Neural progenitor cell (in vitro differentiated cells): ENCODE measurements at places on chromosomes 3 and 15.

DNA sequence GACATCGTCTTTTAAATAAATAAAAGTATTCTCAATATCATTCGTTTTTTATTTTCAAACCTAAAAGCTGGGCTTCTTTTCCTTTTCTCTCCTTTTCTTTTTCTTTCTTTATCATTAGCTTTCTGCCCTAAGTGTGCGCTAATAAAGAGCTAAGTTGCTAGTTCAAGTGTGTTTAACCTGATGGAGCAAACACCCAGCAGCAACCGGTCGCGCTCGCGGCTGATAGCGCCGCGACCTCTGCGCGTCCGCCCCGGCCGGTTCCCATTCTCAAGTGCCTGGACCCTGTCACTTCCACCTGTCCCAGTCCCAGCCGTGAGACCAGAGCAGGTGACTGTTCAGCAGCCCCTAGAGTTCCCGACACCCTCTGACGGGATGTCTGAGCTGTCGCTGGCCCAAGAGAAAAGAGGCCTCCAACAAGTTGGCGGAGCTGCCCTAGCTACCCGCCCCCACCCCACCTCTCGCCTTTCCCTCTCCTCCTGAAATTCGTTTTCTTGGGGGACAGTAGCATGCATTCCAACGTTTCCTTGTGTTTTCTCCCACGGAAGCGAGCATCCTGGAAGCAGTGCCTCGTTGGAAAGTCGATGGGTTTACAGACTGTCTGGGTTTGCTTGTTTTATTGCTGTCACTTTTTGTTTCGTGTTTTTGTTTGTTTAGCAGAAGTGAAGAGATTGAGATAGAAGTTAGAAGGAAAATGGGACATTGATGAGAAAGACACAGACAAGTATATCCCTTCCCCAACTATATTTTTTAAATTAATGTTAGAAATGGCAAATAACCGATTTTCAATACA lies 3.1 kb upstream of the MECOM start:
- DNase-seq = peak; percentile 56

DNA sequence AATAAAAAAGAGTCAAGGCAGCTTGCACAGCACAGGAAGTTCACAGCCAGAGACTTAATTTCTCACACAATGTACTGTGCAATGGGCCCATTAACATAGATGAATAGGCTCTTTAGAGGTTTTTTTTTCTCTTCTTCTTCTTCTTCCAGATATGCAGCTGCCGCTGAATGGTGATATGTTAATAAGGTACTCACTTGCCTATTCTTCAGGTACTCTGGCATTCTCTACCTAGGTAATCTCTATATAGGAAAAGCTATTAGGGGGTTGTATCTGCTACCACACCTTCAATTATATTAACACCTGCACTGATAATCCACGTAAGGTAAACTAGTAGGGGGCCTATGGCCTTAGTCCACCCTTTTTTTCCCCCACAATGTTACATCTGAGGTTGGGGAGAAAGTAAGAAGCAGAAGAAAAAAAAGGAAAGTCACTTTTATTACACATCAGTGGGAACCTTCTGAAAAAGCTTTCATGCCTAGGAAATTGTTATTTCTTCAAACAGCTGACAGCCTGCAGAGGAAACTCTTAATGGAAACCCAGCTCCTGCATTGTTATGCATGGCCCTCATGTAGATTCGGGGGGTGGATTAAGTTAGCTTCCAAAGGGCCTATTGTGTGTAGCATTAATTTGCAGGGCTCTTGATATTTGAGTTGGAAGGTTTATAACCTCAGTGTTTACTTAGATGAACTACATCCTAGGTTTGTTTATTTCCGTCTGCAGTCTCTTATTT lies 525.5 kb downstream of the ZIC1 start:
- peak; percentile 80 for DNase-seq

GRCh38 chr15:69860321-69860720 lies 237.4 kb downstream of the TLE3 start:
- no peak for DNase-seq

DNA sequence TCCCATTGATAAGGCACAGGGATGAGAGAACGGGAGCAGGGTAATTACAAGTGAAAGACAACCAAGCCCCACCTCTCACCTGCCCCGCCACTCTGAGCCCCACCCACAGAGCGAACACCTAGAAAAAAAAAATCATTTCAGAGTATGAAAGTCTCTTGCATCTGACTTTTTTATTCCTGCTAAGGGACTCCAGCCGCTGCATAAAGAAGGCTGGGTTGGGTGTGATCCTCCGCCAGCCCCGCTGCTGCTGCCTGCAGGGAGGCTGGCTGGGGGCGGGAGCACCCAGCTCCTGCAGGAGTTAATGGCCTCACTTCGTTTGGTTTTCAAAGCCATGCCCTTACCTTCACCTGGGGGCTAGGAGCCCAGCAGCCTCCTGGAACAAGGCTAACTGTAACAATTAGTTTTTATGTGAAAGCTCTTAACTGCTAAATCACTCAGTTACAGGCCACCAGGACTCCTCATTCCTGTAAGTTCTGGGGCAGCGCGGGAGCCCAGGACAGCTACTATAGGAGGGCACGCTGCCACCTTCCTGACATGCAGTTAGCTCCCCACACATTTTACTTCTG lies 78.0 kb upstream of the SNRPA1 start:
- DNase-seq = no peak

GRCh38 chr3:48301800-48302166 lies 31.7 kb downstream of the SPINK8 start:
- DNase-seq = no peak

DNA sequence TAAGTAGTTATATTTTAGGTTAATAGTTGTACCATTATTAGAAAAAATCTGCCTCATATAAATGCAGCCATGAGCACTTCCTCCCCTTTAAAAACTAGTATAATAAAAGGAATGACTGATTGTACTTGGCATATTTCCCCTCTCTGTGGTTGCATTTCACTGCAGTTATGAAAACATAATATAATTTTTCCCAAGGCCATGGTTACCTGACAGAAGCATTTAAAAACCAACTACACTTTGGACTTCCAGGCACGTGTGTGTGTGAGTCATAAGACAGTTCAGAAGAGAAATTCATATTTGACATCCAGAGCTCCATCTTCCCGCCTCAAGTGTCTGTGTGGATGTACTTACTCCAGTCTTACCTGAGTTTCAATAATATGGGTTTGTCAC lies 828.2 kb upstream of the CFAP20DC start:
- no peak for DNase-seq

- DNase-seq = no peak
These were observed 32.1 kb upstream of the XCR1 start for GRCh38 chr3:46059432-46059831.

- DNase-seq = no peak
These were observed 345.3 kb downstream of the WDR72 start for GRCh38 chr15:53414167-53414566.

GRCh38 chr3:129316248-129317013 lies 37.8 kb downstream of the HMCES start:
- DNase-seq = peak; percentile 90

- DNase-seq = no peak
These were observed 21.7 kb downstream of the XYLB start for GRCh38 chr3:38368238-38368637.

GRCh38 chr3:195069501-195070251 lies 201.3 kb downstream of the XXYLT1 start:
- no peak for DNase-seq

GRCh38 chr15:28897861-28898585 lies 12.2 kb downstream of the APBA2 start:
- no peak for DNase-seq

GRCh38 chr15:66290007-66290406 lies 3.4 kb upstream of the DIS3L start:
- no peak for DNase-seq

DNA sequence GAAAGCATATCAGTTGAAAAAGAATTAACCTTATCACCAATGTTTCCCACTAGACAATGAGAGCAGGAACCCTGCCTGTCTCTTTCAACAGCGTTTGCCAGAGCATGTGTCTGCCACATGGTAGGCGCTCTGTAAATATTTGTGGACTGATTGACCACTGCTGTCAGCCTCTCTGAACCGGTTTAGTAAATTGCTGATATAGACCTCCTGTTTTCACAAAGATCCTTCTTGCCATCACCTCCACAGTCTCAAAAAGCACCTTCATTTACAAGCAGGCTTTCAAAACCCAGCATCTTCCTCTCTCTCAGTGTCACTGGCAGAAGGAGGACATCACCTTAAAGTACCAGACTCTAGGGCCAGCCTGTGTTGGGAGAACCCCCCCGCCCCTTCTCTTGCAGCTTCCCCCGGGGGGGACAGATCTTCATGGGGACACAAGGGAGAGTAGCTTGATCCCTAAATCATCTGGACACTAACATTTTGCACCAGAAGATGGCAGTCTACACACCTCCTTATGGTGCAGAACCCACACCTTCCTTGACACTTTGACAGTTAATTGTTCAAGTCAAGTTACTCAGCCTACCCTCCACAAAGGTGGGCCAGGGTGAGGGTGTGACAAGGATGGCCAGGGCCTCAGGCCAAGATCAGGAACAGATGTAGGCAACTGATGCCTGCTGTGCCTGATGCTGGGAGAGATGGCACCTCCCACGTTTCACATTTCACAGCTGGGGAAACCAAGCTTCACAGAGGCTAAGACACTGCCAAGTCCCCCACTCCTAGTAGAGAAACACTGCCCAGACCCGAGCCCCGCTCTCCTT lies 37.8 kb upstream of the USP3 start:
- peak; percentile 80 for DNase-seq

GRCh38 chr15:64701482-64702184 lies 73.8 kb downstream of the RBPMS2 start:
- peak; percentile 50 for DNase-seq

- DNase-seq = no peak
These were observed 14.8 kb upstream of the ACSBG1 start for GRCh38 chr15:78249131-78249530.

DNA sequence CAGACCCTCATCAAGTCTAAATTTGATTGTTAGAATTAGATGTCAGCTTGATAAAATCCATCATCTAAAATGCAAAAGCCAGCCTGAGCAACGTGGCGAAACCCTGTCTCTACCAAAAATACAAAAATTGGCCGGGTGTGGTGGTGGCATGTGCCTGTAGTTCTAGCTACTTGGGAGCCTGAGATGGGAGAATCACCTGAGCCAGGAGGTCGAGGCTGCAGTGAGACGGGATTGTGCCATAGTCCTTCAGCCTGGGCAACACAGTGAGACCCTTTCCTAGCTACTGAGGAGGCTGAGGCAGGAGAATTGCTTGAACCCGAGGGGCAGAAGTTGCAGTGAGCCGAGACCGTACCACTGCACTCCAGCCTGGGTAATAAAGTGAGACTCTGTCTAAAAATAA lies 69.5 kb downstream of the MYO1E start:
- DNase-seq = no peak

GRCh38 chr15:73370151-73370550 lies 1.4 kb upstream of the HCN4 start:
- peak; percentile 29 for DNase-seq

DNA sequence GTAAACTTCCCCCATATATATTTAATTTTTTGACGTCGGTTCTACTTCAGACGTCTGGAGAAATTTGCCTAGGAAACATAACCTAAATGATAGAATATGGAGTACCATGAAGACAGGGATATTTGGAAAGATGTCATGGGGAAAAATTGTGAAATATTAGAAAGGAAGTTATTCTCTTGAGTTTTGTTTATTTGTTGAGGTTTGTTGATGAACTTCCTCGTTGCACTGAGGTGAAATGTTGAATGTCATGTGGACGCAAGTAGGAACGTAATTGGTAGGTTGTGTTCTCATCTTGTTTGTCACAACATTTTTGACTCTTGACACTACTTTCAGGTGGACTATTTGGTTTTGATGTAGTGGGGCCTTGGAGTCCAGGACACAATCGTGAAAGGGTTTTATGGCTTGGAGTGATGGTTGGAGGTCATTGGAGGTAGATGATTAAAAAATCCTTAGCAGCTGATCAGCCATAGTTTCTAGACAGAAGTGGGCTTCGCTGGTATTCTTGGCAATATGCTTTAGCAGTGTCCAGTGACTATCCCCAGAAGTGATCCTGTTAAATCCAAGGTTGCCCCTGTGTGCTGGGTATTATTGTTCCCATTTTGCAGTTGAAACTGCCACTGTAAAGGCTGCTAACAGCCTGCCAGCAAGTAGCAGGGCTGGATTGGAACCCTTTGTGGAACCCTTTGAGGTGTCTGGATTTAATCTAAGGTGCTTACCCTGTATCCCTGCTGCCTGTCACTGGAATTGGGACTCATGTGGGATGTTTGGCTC lies 1.5 kb downstream of the ABHD5 start:
- DNase-seq = peak; percentile 3

GRCh38 chr3:123627673-123628670 lies 43.1 kb upstream of the HACD2 start:
- no peak for DNase-seq

GRCh38 chr15:67253549-67254237 lies 768 bp downstream of the AAGAB start:
- DNase-seq = no peak

DNA sequence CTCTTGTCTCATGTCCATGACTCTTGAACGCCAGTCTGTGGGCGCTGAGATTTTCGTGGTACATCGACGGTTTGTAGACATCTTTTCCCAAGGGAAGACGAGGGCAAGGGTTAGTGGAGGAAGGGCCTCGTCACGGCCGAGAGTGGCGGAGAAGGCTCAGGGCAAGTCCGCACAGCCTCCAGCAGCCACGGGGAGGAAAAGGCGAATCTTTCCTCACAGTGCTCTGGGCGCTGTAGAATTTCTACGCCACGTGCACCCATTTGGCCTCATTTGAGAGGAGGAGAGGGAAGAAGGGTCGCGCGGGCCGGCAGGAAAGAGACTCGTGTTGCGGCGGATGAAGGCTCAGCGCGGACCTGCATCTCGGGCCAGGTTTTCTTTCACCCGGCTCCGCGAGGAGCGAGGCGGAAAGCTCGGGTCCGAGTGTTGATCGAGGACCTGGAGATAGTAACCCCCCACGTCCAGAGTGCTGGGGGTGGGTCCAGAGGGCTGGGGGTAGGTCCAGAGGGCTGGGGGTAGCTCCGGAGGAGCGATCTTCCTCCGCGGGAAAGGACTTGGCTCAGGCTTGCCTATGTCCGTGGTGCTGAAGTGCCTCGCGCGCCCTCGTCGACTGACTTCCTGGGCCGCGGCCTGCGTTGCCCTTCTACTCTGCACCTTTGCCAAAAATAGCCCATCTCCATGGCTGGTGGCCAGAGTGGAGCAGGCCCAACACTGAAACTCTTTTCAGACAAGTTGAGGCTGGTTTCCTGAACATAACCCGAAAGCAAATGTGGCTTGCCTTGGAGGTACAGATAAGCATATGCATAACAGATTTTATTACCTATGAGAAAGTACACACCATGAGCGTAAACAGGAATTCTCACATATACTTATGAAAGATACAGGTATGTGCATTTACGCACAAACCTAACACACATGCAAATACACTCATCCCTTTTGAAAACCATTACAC lies 1.1 kb downstream of the SLC35G2 start:
- DNase-seq = peak; percentile 78
